ENCODE measurements at places on chromosomes 1 and 21.

GRCh38 chr1:61050541-61051442 is 31.6 kb upstream of the NFIA start:
- peak; percentile 20 for DNase-seq

DNA sequence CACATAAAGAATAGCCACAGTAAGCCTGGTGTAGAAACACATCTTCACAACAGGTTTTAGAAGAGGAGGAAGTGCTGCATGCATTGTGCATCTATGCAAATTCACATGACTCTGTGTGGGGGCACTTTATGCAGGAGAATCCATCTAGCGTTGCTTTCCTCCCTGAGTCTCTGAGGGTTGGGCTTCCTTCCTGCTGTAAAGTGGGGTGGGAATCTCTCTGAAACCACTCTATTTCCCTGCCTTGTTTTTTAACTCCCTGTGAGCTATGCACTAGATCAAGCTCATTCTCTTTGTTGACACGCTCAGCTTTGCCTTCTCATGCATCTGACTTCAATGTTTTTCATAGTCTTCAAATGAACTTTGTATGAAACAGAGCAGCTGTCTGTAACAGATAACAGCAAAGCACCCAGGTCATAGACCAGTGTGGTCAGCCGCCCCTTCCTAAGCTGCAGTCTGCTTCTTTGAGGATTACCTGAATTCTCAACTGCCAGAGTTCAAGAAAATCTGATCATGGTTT is 102.7 kb upstream of the DPH5 start:
- DNase-seq: peak; percentile 39

DNA sequence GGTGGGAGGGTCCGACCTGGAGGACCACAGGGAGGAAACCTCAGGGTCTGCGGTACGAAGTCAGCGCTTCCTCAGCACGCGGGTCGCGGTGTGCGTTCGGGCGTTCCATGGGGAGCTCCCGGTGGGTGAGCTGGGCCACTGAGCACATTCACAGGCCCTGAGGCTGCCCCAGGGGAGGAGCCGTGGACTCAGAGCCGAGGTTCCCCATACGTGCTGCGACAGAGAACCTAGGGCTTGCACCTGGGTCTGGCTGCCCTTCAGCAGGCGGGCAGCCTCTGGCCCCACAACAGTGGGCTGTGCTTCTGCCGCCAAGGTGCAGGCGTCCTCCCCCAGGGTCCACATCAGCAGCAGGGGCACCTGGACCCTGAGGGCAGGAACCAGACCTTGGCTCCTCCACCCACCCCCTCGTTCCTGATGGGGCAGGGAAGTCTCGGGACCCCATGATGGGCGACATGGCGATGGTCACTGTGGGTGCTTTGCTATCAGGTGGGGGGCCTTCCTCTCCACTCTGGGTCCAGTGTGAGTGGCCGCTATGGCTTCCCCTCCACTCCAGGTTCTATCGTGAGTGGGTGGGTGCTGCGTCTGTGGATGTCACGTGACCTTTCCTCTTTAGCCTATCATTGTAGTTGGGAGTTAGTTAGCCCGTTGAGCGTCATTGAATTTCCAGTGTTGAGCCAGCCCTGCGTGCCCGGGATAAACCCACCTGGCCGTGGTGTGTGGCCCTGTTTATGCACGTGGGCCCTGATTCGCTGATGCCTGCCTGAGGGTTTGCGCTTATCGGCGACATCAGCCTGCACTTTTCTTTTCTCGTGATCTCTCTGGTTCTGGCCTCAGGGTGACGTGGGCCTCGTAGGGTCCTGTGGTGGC is 27.9 kb downstream of the FTCD start:
- no peak for DNase-seq

GRCh38 chr1:183205196-183205781 is 19.2 kb downstream of the LAMC2 start:
- DNase-seq: no peak

GRCh38 chr1:87045761-87046304 is 131.4 kb downstream of the HS2ST1 start:
- DNase-seq: peak; percentile 68

DNA sequence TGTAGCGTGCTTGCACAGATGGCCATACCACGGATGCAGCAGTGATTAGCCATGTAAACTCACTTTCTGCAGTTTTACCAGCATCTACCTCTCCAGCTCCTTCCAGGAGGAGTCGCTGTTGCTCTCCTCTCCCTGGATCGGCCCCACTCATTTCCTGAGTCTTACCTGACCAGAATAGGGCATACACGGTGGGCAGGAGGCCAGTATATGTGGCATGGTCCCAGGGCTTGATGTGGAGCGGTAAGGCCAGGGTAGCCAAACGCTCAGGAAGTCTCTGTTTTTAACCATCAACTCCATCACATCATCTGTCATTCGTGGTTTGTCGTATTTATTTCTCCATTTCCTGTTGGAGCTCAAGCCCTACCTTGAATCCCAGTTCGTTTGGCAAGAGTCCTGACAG is 163.4 kb upstream of the USP24 start:
- no peak for DNase-seq

GRCh38 chr21:34022627-34023335 is 50.6 kb upstream of the MRPS6 start:
- peak; percentile 12 for DNase-seq

DNA sequence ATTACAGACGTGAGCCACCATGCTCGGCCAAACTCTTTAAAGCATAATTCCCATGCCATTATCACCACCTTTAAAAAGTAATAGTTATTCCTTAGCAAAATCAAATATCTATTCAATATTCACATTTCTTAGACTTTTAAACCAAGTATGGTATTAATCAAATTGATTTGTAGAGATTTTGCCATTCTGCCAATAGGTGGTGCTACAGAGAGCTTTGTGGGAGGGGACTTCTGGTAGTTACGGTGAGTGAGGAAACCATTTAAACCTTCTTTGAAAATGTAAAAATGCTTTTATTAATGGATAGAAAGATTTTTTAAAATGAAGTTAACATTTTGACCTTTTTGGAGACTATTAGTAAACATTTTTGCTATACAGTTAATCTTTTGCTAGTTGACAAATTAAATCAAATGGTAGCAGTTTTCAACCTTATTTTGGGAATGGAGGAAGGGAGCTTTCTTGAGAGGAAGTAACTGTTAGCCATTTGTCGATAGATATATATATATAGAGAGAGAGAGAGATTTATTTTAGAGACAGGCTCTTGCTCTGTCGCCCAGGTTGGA is 19.3 kb downstream of the IARS2 start:
- peak; percentile 5 for DNase-seq

DNA sequence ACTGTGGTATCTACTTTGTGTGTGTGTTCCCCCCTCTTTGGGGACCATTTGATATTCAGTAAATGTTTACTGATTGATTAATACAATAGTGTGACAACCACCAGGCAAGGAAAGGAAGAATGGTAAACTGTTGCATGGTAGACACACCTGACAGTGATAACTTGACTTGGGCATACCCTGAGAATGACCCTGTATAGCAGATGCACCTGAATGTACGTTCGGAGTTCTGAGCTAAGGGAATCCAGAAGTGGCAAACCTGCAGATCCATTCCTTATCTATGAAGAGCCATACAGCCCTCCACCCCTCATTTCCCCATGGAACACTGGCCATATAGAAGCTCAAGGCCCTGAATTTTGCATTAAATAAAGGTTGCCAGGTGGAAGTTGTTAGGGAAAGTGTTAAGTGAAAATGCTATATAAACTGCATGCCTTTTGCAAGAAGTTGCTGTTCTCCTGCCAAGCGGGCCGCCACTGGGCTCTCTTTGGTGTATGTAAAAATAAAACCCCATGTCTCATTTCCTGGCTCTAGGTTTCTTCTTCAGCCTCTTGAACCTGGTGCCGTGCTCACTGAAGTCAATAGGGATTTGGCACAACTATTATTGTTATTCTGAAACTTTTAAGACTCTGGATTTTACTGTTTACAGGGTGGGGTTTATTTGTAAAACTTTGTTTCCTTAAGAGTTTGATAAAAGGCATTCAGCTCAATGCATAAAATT is 32.6 kb upstream of the DENND1B start:
- no peak for DNase-seq

- DNase-seq: no peak
Measured at GRCh38 chr1:167490765-167491164, 27.6 kb downstream of the CD247 start.

- DNase-seq: no peak
Measured at GRCh38 chr21:42307106-42307505, 8.1 kb downstream of the TFF3 start.

- no peak for DNase-seq
Measured at GRCh38 chr1:31633117-31633516, 11.6 kb downstream of the PEF1 start.

DNA sequence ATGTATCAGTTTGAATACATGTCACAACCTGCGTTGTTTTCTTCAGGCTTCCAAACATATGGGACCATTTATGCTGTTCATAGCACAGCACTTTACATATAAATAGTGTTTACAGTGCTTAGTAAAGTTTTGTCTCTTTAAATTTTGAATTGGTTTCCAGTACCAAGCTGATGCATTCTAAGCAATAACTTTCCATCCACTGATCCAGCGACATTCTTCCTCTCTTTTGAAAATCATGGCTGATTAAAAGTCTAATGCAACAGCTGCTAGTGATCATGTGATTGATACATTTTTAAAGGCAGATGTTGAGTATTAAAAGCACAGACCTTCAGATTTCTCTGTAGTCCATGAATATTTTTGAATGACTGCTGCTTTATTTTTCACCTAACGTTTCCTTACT is 154.9 kb downstream of the PTPRC start:
- DNase-seq: no peak

DNA sequence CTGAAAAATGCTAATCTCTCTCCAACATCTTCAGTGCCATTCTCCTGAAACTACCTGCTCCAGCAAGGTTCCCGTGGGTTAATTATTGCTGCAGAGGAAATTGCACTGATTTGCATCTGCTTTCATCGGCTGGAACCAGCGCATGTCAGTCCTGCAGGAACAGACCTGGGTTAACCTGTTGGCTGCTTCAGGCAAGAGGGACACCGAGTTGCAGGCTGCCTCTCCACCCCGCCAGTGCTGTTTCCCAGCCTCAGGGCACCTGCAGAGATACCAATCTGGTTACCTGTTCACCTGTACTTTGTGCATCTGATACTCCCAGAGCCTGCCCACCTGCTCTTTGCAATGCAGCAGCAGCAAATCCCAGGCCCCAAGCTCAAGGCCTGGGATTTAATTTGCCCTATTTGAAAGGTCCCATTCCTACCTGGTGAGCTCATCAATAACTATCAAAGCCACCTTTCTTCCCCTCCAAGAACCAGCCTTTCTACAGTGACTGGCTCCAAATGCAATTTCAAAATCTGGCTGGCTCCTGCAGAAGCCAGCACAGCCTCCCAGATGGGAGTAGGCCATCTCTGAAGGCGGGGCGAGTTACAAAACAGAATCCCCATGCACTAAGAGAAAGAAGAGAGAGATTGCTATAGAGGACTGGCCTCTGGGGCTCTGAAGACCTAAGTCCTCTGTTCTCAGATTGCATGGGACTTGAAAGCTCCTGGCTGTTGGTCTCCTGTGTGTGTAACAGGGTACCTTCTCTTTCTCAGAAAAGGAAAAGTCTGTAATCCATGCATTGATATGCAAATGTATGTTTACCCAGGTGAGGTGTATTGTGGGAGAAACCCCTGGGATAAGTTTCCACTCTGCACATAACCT is 67.8 kb downstream of the TOMM20 start:
- DNase-seq: no peak

DNA sequence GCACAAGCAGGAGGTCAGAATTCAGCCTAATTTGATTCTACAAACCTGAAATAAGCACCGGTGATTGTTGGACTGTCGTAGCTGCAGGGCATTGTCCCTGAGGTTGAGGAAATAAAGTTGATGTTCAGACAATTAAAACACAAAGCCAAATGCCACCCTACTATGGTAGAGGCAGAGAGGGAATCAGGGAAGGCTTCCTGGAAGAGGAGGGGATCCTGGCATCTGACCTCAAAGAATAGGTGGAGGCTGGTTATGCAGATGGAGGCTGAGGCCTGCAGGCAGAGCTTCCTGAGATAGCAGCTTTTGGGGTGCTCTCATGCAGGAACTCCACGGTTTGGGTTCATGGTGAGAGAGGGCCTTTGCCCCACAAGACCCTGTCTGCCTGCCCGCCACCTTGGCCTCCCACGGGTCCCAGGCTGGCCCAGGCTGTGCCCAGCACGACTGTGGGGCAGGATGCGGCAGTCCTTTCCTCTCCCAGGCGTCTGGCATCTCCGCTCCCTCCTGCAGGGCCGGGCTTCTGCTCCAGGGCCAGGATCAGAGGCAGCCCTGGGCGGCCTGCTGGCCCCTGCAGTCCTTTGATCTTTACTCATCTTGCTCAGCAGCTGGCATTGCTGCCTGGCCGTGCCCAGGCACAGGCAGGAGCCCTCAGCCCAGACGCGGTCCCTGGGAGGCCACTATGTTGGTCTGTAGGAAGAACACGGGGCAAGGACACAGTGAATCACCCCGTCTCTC is 134.1 kb upstream of the VAMP3 start:
- no peak for DNase-seq

- DNase-seq: peak; percentile 86
Measured at GRCh38 chr21:33362044-33362555, 37.3 kb downstream of the IFNAR1 start.

DNA sequence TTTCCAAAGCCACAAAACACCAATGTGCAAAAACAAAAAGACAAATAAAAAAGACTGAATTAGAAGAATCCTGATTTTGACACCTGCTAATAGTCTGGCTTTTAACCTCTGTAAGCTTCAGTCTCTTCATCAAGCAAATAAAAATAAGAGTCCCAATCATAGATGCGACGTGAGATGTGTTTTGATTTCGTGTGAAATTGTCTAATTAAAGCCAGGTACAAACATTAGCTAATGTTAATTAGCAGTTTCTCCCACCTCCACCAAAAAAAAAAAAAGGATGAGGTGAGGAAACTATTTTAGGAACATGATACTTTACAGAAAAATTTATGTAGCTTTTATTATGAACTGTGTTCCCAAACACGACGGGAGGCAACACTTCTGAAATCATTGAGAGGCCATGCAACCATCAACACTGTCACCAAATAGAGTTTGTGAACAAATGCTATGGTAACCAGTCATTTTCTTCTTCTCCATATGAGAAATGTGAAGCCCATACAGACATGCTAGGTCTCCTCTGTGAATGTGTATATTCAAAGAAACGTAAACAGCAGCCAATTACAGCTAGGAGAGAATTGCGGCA is 6.7 kb upstream of the EVI5 start:
- no peak for DNase-seq

GRCh38 chr1:42319128-42319851 is 15.7 kb downstream of the FOXJ3 start:
- no peak for DNase-seq

DNA sequence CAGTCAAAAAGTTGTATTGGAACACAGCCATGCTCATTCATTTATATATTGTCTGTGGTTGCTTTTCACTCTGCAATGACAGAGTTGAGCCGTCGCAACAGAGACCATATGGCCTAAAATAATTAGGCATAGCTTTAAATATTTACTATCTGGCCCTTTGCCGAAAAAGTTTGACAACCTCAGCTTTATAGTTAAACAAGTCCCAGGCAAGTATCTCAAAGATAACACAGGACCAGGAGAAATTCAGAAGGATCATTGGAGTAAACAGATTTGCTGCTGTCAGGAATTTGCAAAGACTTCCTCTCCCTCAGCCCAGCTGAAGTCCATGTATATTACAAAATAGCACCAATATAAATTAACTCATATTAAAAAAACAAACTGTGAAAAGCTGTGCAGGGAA is 34.4 kb downstream of the NID1 start:
- DNase-seq: no peak

All from CD4-positive, alpha-beta T cell treated with Interleukin-1 beta for 1 hour (primary cell).